ENCODE measurements at places on chromosomes 6 and 20.

GRCh38 chr6:42038811-42039408 lies 11.4 kb upstream of the TAF8 start:
- DNase-seq = no peak

GRCh38 chr20:18705910-18706309 lies 107.7 kb upstream of the SCP2D1 start:
- DNase-seq = no peak

GRCh38 chr20:62721511-62722370 lies 13.1 kb downstream of the NTSR1 start:
- DNase-seq = no peak

GRCh38 chr6:96157018-96157565 lies 141.3 kb downstream of the FUT9 start:
- no peak for DNase-seq

GRCh38 chr20:16692442-16692841 lies 37.4 kb upstream of the SNRPB2 start:
- DNase-seq = no peak

- no peak for DNase-seq
Observed at GRCh38 chr6:121590438-121590837, 155.0 kb downstream of the GJA1 start.

DNA sequence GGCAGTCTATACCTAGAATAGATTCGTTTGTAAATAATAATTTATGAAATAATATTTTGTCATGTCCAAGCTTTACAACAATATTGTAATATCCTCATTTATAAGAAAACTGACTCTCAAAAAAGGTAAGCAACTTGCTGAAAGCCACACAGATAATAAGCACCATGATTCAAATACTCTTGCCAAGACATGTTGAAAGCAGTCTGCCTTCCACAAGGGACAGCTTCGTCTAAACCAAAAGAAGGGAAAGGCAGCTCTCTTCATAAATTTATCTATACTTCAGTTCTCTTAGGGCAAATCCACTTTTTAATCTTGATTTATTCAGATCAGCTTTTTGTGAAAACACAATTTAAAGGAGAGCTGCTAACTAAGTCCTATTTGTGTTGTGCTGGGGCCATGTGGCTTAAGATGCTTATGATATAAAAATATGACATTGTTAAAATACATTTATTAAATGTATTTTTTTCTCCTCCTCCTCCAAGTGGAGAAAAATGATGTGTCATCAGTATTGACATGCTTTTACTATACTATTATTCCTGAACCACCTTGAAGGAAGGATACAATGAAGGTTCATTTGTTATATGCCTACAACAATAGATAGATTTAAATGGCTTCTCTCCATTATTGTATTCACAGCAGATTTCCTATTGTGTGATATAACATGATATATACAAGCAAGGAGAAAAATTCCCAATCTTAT lies 737.0 kb downstream of the HDGFL1 start:
- DNase-seq = no peak

DNA sequence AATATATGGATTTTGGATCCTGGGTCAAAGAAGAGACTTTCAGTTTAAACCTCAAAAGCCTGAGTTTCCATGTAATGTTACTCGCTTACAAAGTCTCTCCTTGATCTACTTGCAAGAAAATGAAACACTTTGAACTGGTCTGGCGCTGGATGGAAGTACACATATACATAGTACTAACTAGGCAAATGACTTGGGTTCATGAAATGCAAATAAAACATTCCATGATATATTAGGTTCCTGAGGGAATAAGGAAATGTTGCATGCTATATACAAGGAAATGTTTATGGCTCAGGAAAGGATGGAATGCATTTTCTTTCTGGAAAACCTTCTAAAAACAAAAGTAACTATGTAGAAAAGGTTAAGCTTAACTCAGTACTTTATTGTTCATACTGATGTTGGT lies 11.4 kb upstream of the TXLNB start:
- DNase-seq = no peak

GRCh38 chr6:114389111-114389510 lies 46.3 kb upstream of the HS3ST5 start:
- DNase-seq = no peak

GRCh38 chr6:71033171-71033570 lies 76.3 kb upstream of the B3GAT2 start:
- no peak for DNase-seq

DNA sequence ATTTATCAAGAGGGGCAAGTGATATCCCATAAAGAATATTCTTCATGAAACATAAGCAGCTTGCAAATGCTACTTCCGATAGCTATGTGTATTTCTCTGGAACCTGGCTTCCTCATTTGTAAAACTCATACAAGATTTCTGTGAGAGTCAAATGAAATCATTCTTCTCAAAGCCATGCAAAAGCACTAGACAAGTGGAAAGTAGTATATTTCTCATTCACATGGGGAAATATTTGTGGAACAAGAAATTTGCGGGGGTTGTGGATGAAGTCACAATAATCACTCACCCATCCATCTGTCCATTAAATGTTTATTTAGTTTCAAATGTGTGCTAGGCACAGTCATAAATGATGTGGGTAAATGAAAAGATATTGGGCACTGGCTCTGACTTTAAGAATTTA lies 150.5 kb downstream of the IPCEF1 start:
- no peak for DNase-seq

DNA sequence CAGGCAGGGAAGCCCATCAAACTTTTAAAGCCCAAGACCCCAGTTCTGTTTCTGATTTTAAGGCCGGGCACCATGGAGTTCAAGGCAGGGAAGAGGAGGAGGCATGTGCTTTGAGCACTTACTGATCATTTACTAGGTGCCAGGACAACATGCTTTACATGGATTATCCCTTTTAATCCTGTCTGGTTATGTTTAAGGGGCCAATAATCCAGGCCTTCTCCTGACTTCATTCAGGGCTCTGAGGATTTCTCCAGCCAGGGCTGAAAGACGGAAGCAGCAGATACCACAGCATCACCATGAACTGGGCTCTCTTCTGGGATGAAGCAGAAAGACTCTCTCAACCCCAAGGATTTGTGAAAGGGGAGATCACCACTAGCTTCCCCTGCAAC lies 4.1 kb downstream of the CCND3 start:
- DNase-seq = no peak

GRCh38 chr20:1784586-1784985 lies 110.6 kb upstream of the SIRPA start:
- no peak for DNase-seq

DNA sequence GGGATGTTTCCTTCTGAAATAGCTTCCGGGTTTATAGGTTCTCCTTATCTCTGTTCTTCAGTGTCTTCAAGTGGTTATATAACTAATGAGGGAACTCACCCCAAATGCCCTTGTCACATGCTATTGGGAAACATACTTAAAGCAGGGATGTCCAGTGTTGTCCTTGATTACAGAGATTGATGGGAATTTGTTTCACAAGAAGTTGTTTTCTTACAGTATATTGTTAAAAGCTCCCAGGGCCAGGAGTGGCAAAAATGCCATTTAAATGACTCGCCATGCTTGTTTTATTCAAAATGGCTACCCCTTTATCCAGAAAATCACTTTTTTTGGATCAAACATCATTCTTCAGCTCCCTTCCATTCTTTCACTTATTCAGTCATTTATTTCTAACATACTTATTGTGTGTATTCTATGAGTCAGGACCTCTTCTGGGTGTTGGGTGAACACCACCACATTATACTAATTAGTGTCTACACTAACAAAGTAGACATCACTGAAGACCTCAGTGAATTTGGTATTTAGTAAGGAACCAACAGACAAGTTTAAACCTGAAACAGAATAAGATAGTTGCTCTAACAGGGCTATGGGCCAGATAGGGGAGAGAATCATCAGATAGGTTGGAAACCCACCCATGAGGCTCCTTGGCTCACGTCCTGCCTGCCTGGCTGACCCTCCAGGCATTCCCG lies 791.1 kb downstream of the MAFB start:
- no peak for DNase-seq

DNA sequence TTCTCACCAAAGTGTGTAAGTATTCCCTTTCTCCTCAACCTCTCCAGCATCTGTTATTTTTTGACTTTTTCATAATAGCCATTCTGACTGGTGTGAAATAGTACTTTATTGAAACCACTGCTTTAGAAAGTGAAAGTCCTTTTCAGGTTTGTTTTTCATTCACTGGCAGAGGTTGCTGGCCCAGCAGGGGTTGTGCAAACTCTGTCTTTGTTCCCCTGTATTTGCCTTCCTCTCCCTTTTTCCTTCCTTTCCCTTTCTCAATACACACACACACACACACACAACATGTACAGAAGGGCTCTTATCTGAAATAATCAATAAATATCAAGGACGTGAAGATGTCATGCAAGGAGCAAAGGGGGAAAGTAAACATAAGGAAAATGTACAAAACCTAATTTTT lies 99.8 kb downstream of the LY86 start:
- no peak for DNase-seq
